ENCODE measurements at places on chromosomes 12 and 14. TPM values are rescaled to one million over a fixed set of nuclear protein-coding genes. Genes with fewer than 3 reads are reported as not detected.

Gene IFNG-AS1
- polyA plus RNA-seq = not detected

Gene CYP27B1
- 0.48 TPM for polyA plus RNA-seq

Gene TSPAN19
- not detected for polyA plus RNA-seq

Gene KRT81
- not detected for polyA plus RNA-seq

Gene GDF3
- polyA plus RNA-seq = not detected

Gene RTL1
- not detected for polyA plus RNA-seq

- H3K27ac ChIP-seq = no peak overlapping the region
- H3K36me3 ChIP-seq = peaks cover 43% of the 10 kb centered on the region
- no peak overlapping the region for H3K4me3 ChIP-seq
- no peak for DNase-seq
- H3K4me1 ChIP-seq = no peaks in the 10 kb centered on the region
- no peaks in the 10 kb centered on the region for H3K27me3 ChIP-seq
Observed at GRCh38 chr14:102154821-102155549, 15.3 kb downstream of the WDR20 start.

- H3K4me1 ChIP-seq = peaks cover 76% of the 10 kb centered on the region
- H3K36me3 ChIP-seq = peaks cover 2% of the 10 kb centered on the region
- no peaks in the 10 kb centered on the region for H3K27me3 ChIP-seq
Observed at GRCh38 chr12:106247674-106248311, at the start of gene CKAP4. Gene CKAP4, minus strand, starts transcription at chr12:106248020. Its CDS starts 169 bp downstream, at chr12:106247851.

- no peak overlapping the region for H3K4me3 ChIP-seq
- peak; percentile 62 for DNase-seq
- no peaks in the 10 kb centered on the region for H3K36me3 ChIP-seq
- H3K4me1 ChIP-seq = peaks cover 27% of the 10 kb centered on the region
Observed at GRCh38 chr14:102103062-102103695, 16.3 kb upstream of the HSP90AA1 start.

DNA sequence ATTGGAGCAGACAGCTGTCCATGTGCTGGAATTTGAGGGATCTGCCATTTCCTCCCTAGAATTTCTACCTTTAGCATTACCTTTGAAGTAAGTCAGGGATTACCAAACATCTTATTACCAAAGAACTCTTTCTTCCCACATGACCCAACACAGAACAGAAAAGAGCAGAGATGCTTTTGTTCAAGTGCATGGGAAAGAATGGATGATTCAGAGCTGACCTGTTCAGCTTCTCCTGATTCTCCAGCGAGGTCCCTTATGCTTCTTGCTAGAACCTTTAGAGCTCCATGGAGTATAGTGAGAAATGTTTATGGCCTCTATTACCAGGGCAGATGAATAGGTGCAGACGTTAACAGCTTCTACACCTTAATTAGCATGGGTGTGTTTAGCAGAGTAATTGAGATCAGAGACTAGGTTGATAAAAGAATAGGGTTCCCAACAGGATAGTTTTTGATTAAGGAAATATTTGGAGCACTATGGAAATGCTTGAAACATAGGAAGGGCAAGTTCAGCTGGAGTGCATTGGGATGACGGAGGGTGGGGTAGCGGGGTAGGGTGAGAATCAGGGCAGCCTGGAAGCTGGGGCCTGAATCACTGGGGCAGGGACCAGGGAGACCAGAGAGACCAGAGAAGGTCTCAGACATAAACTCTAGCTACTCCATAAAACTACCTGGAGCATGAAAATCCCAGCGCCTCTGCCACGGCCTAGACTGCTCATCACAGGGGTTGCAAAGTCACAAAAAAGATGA lies 223.7 kb downstream of the CACNA1C start:
- no peaks in the 10 kb centered on the region for H3K36me3 ChIP-seq
- no peak for DNase-seq
- no peak overlapping the region for H3K4me3 ChIP-seq
- no peaks in the 10 kb centered on the region for H3K27me3 ChIP-seq
- no peak overlapping the region for H3K27ac ChIP-seq

GRCh38 chr14:50615552-50615951 lies 52.6 kb downstream of the SAV1 start:
- no peak overlapping the region for H3K27ac ChIP-seq
- H3K36me3 ChIP-seq = no peaks in the 10 kb centered on the region

GRCh38 chr14:30290001-30290400 lies 269.0 kb upstream of the G2E3 start:
- H3K4me3 ChIP-seq = no peak overlapping the region
- no peak overlapping the region for H3K27ac ChIP-seq
- DNase-seq = no peak
- H3K36me3 ChIP-seq = no peaks in the 10 kb centered on the region
- H3K4me1 ChIP-seq = no peaks in the 10 kb centered on the region

GRCh38 chr12:21939435-21939834 lies 1.8 kb downstream of the ABCC9 start:
- H3K27ac ChIP-seq = no peak overlapping the region
- H3K4me3 ChIP-seq = no peak overlapping the region
- no peaks in the 10 kb centered on the region for H3K36me3 ChIP-seq
- DNase-seq = no peak

DNA sequence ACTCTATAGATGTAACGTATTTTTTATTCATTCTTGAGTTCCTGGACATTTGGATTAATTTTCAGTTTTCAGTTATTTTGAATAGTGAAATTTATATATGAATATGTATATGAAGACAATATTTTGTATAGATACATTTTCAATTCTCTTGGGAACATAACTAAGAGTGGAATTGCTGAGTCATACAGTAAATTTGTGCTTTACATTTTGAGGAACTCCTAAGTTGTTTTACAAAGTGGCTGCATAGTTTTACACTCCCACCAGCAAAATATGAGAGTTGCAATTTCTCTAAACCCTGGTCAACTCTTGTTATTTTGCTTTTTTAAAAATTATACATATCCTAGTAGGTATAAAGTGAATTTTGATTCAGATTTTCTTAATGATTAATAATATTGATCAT lies 1838.6 kb upstream of the SEL1L start:
- no peak overlapping the region for H3K27ac ChIP-seq
- no peaks in the 10 kb centered on the region for H3K4me1 ChIP-seq
- H3K4me3 ChIP-seq = no peak overlapping the region
- H3K36me3 ChIP-seq = no peaks in the 10 kb centered on the region

GRCh38 chr14:33833706-33834465 lies 117.0 kb downstream of the EGLN3 start:
- H3K27ac ChIP-seq = no peak overlapping the region
- H3K4me1 ChIP-seq = no peaks in the 10 kb centered on the region
- no peak for DNase-seq
- no peak overlapping the region for H3K4me3 ChIP-seq
- no peaks in the 10 kb centered on the region for H3K36me3 ChIP-seq
- H3K27me3 ChIP-seq = no peaks in the 10 kb centered on the region

GRCh38 chr12:115072712-115073111 lies 388.7 kb upstream of the TBX3 start:
- no peak overlapping the region for H3K27ac ChIP-seq
- no peaks in the 10 kb centered on the region for H3K36me3 ChIP-seq
- no peak overlapping the region for H3K4me3 ChIP-seq
- H3K4me1 ChIP-seq = no peaks in the 10 kb centered on the region
- no peak for DNase-seq
- H3K27me3 ChIP-seq = no peaks in the 10 kb centered on the region
